G401 (cell line): ENCODE measurements at places on chromosomes 16 and 17.
A peak's percentile ranks its signal among the peaks of the same experiment; 100 is the strongest.

DNA sequence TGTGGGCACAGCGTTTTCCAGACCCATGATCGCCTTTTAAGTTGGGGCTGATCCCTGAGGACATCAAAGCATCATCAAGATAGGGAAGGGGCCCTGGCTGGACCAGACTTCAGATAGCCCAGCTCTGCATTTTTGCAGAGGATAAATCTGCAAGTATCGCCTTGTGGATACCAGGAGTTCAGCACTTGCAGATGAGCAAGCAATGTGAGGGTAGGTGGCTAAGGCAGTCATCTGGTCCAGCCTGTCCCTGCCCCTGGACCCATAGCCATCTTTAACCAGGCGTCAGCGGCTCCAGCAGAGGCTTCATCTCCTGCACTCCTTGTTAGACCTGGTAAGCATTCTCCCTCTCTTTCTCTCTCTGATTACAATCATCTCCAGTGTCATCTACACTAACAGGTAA lies 9.0 kb upstream of the MRPS23 start:
- DNase-seq, result no peak

GRCh38 chr17:27793906-27794569 lies 6.3 kb downstream of the NOS2 start:
- DNase-seq, result peak; percentile 12

- DNase-seq, result no peak
These were observed 203.3 kb downstream of the ZNF423 start for GRCh38 chr16:49652456-49653172.

DNA sequence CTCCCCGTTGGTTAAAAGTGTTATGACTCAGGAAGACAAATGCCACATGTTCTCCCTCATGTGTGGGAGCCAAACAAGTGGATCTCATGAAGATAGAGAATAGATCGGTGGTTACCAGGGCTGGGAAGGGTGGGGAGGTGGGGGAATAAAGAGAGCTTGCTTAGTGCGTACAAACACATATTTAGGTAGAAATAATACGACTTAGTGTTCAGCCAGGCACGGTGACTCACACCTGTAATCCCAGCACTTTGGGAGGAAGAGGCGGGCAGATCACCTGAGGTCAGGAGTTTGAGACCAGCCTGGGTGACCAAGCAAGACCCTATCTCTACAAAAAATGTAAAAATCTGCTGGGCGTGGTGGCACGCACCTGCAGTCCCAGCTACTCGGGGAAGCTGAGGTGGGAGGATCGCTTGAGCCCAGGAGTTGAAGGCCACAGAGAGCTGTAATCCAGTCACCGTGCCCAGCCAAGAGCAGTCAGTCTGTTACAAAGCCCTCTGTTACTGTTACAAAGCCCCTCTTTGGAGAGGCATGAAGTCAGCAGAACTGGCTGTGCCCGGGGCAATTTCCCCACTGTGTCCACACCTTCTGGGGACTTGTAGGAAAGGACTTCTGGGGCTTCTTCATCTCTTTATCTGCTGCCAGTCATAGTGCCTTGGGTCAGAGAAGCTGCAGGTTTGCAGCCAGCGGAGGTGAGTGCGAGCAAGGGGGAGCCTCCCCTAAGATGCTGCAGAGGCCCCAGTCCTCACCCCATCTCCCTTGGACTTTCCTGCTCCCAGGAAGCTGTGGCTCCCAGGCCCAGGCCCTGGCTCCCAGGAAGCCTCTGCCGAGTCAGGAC lies 4.3 kb upstream of the ALDH3A1 start:
- no peak for DNase-seq

DNA sequence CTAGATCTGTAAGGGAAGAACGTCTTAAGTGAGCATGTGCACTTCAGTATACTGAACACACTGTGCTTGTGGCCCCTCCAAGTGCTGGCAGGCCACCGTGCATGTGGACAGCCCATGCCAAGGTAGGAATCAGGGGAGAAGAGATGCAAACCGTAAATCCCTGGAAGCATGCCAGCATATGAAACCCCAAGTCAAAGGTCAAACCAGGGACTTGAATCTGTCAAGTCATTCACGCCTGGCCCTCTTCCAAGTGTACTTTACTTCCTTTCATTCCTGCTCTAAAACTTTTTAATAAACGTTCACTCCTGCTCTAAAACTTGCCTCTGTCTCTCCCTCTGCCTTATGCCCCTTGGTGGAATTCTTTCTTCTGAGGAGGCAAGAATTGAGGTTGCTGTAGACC lies 2.8 kb upstream of the ATXN2L start:
- no peak for DNase-seq

- DNase-seq, result no peak
These were observed 1.2 kb upstream of the C1QL1 start for GRCh38 chr17:44969144-44969780.

- DNase-seq, result no peak
These were observed 14.7 kb downstream of the CCR7 start for GRCh38 chr17:40550608-40551007.

DNA sequence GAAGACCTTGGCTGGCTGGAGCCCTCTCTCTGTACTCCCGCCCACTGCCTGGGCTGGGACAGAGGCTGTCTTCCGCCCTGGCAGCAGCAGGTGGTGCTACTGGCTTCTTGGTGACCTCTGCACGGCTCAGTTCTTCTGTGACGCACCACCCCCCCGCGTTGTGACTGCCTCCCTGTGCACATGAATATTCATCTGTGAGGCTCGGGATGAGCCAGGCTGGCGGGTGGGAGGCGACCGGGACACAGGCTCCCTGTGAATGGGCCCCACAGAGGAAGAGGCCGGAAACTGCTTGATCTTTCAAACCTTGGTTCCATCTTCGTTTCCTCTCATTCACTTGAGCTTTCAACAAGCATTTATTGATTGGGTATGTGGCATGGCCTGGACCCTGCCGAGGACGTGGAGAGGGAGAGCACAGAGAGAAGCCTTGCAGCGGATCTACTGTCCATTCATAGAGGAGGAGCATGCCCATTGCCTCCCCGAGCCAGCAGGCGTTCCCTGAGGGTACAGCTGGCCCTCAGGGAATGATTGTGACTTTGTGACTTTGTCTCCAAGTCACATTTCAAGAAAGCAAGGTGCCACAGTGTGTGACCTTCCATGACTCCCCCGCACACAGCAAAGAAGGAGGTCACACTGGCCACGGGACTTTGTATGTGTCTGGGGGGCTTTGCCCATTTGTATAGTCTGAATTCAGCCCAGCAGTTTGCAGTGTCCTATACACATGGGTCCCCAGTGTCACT lies 45.0 kb downstream of the B9D1 start:
- peak; percentile 95 for DNase-seq

- peak; percentile 91 for DNase-seq
These were observed 826 bp upstream of the TLCD1 start for GRCh38 chr17:28726627-28727491.

DNA sequence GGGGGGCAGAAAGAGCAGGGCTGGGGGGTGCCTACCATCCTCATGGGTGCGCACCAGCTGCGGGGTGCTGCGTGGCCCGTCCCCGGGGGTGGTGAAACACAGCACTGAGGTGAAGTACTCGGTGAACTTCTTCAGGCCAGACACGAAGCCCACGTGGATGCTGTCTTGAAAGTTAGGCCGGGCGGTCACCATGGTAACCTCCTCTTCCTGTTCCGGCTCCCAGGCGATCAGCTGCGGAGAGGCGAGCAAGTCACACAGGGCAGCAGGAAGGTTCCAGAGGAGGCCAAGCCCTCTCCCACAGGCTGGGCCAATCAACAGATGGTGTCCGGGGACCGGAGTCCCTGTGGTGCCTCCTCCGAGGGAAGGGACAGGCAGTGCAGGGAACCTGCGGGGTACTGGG lies 90.1 kb upstream of the CDC42EP4 start:
- DNase-seq, result peak; percentile 15
